Airway epithelial cell (primary cell): ENCODE measurements at places on chromosomes 5 and 9. TPM values are rescaled to one million over a fixed set of nuclear protein-coding genes. Genes with fewer than 3 reads are reported as not detected.

Gene STX17
- 16.0 and 19.6 TPM in 2 replicates for total RNA-seq

Gene PTGES
- 39.3 and 40.9 TPM in 2 replicates for total RNA-seq

Gene GSN
- 399 and 465 TPM in 2 replicates for total RNA-seq

Gene TPRN
- 11.4 and 12.5 TPM in 2 replicates for total RNA-seq

Gene ABCA1
- total RNA-seq, result 5.2 and 5.3 TPM in 2 replicates

Gene PCDHB7
- total RNA-seq, result not detected in 2 replicates

Gene ANXA2R
- total RNA-seq, result 0.28 and 0.35 TPM in 2 replicates

Gene GAS1
- 5.9 and 6.5 TPM in 2 replicates for total RNA-seq

Gene ELAVL2
- total RNA-seq, result 3.2 and 4.3 TPM in 2 replicates

Gene NIPAL4
- total RNA-seq, result 14.9 and 22.1 TPM in 2 replicates

Gene ARSI
- total RNA-seq, result 3.3 and 5.8 TPM in 2 replicates

Gene CLIC3
- 179 and 203 TPM in 2 replicates for total RNA-seq

Gene C6
- not detected in 2 replicates for total RNA-seq

Gene CCDC69
- total RNA-seq, result 2.8 and 3.1 TPM in 2 replicates

Gene PRELID1
- total RNA-seq, result 165 and 185 TPM in 2 replicates

Gene STPG3
- not detected in 2 replicates for total RNA-seq

Gene ROPN1L
- not detected in 2 replicates for total RNA-seq

Gene PJA2
- total RNA-seq, result 32.6 and 37.5 TPM in 2 replicates

Gene QRFP
- not detected in 2 replicates for total RNA-seq

Gene ZNF608
- total RNA-seq, result 7.6 and 11.4 TPM in 2 replicates

Gene PNPLA7
- 0.09 and 0.28 TPM in 2 replicates for total RNA-seq

Gene WNT8A
- not detected in 2 replicates for total RNA-seq

Gene LCN1
- total RNA-seq, result not detected in 2 replicates

Gene C9orf153
- not detected in 2 replicates for total RNA-seq

Gene UGT3A1
- not detected in 2 replicates for total RNA-seq

Gene ADAMTS19
- total RNA-seq, result under 0.01 and 0.35 TPM in 2 replicates

Gene TRIM36
- total RNA-seq, result 0.23 and 0.42 TPM in 2 replicates

Gene FAM151B
- 0.35 and 2.5 TPM in 2 replicates for total RNA-seq

Gene ACOT12
- not detected in 2 replicates for total RNA-seq

Gene FOXD4L6
- 0.05 and 0.07 TPM in 2 replicates for total RNA-seq

Gene FCN2
- not detected in 2 replicates for total RNA-seq

Gene PLPPR1
- 0.21 TPM in 1 of 2 replicates, not detected in the other for total RNA-seq

Gene IL13
- not detected in 2 replicates for total RNA-seq

Gene GRM6
- total RNA-seq, result not detected in 2 replicates

Gene DCTN3
- total RNA-seq, result 90.6 and 152 TPM in 2 replicates

Gene TICAM2
- 0.56 and 1.1 TPM in 2 replicates for total RNA-seq

Gene EIF4E1B
- not detected in 2 replicates for total RNA-seq

Gene C5orf52
- total RNA-seq, result not detected in 2 replicates

Gene SHISAL2B
- total RNA-seq, result not detected in 2 replicates

Gene CER1
- total RNA-seq, result not detected in 2 replicates

Gene ARL14EPL
- not detected in 2 replicates for total RNA-seq

Gene INSL6
- not detected in 2 replicates for total RNA-seq

Gene TMEM8B
- total RNA-seq, result 4.5 and 5.7 TPM in 2 replicates

Gene MCTP1
- total RNA-seq, result 0.92 and 1.3 TPM in 2 replicates

Gene ADRB2
- total RNA-seq, result 19.4 and 29.5 TPM in 2 replicates

Gene NADK2
- 18.5 and 22.9 TPM in 2 replicates for total RNA-seq

Gene F2RL2
- total RNA-seq, result 0.05 TPM in 1 of 2 replicates, not detected in the other

Gene PCDHGA9
- total RNA-seq, result 1.2 and 1.8 TPM in 2 replicates

Gene HARS1
- 83.6 TPM in 2 replicates for total RNA-seq

Gene IFNA21
- not detected in 2 replicates for total RNA-seq

Gene PCDHGA1
- total RNA-seq, result 0.28 TPM in 1 of 2 replicates, not detected in the other
